ENCODE measurements at places on chromosomes 13 and 19.

- DNase-seq: no peak
Measured at GRCh38 chr19:44752123-44752815, 3.8 kb downstream of the BCL3 start.

DNA sequence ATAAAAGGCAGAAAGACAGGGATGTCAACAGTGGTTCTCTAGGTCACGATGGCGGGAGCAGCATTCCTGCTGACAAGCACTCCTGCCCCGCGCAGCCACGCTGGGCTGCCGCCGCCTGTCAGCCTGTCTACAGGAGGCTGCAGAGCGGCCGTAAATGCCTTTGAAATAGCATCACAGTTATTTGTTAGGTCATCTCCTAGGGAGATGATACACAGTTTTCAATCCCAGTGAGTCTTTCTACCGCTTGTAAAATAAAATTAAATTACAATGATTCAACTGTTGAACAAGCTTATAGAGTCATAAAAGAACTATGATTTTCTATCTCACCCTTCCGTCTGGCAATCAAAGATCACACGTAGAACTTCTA lies 7.3 kb upstream of the SLC7A9 start:
- DNase-seq: no peak

DNA sequence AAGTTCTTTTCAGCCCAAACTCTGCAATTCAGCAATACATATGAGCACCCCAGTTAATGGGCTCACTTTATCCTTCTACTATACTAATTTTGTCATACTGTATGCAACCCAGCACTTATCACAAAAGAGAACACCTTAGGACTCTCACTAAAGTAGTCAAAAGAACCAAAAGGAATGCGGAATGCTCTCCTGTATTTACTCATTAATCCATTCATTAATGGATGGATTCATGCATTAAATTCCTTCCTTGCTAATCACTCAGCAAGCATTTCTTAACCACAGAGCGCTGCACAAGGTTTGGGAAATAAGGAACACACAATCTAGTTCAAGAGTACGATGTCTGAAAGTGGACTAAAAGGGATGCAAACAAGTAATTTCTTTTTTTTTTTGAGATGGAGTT lies 12.8 kb upstream of the DOCK9 start:
- DNase-seq: no peak

DNA sequence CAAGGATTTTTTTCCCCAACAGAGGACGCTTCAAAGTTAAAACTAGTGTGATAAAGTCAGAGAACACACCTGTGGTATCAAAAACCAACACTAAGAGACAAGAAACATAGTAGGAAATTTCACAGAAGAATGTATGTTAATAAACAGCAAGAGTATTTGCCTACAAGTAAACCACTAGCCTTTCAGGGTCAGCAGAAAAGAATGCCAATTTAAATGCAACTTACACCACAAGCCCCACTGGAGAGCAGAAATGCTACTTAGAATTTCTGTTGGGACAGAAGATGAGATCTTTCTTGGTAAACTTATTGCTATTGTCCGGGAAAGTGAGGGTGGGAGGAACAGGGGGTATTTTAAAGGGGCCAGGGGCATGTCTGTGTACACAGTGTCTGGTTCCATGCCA lies 68.6 kb downstream of the STK24 start:
- DNase-seq: peak; percentile 41

- DNase-seq: no peak
Measured at GRCh38 chr13:114148521-114148855, 16.1 kb upstream of the RASA3 start.

DNA sequence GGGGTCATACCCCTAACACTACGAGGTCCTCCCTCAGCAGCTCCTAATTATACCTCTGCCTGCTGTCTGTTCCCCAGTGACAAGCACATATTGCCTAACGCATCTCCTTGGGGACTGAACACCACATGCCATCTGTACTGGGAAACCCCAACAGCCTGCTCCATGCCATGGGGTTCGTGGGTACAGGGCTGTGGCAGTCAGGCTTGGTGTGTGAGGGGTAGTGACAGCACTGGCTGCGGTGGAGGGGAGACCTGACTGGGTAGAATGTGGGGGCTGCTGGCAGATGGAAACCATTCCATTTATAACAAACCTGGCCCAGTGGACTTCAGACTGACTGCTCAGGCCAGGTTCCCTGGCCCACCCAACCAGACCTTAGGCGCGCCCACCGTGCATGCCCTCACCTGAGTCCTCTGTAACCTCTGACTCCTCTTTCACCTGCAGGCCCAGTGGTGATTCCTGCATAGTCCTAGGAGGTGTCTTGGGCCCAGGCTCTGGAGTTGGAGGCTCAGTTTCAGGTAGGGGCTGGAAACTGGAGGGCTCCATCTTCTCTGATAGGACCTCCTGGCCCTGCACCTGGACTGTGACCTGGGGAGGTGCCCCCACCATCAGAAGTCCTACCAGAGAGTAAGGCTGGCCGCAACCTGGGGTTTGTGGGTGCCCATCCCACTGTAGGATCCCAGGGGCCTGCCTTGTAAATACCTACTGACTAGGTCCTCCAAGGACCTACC lies 3.0 kb downstream of the MZF1 start:
- DNase-seq: no peak

DNA sequence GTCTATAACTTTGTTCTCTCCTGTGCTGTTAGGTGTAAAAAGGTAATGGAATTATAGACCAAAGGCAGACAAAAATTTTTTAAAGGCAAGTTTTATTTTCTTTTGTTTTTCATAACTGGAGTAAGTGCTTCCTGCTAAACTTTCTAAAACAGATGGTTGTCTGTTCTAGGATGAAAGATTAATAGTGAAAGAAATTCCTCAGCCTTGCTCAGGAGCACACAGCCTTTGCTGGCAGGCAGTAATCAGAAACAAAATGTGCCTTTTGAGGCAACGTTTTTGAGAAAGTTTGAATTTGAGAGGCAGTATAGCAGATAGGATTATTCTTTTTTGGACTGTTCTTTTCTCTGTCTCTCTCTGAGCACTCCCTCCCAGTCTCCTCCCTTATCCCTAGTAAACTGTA lies 2749.5 kb downstream of the PCDH9 start:
- peak; percentile 5 for DNase-seq

DNA sequence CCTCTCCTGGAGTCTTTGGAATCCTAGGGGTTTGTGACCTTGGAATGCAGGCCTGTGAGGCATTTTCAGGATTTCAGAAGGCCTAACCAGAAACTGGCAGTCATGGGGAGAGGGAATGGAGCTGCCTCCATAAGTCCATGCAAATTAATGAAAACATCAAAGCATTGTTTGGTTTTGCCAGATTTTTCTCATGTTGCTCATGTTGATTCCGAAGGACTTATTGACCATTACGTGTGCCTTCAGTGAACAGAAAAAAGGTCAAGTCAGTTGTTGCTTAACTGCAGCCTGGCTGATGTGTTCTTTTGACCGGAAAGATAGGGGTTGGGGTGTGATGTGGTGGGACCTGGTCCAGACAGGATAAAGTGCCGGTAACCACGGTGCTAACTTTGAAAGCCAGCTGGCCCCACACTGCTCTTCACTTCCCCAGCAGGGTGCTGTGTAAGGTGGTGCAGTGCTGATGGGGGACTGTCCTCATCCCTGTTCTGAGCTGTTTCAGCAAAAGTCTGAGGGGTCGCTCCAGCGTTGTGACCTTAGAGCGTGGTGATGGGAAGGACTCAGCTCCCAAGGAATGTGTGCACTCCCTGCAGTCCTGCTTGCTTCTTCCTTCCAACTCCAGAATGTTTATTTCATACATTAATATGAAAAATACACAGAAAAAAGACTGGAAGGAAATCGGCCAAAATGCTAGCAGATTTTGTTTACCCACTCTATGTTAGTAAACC lies 3.5 kb downstream of the RNF113B start:
- peak; percentile 77 for DNase-seq

DNA sequence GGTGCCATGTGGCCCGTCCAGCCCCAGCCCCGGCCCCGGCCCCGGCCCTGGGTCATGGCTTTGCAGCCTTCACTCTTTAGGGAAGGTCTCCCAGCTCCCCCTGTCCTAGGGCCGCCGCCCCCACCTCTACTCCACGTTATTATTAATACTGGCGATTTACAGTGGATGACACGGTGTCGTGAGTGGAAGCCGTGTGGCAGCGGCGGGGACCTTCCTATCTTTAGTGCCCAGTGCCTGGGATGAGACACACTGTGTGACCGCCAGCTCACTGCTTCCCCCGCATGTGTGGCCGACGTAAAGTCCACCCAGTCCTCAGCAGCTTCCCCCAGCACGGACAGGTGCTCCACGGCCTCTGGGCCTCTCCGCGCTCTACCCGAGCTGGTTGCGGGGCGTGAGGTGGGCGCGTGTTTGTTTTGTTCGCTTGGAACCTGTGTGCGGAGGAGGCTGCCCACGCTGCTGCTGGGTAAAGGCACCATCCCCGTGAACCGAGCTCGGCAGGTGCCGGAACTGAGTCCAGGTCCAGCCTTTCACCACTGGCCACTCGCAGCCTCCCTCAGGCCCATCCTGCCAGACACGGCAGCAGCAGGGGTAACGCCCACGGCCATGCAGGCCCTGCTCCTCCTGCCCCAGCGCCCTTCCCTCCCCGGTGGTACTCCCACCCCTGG lies 70.9 kb upstream of the MCF2L start:
- DNase-seq: no peak

DNA sequence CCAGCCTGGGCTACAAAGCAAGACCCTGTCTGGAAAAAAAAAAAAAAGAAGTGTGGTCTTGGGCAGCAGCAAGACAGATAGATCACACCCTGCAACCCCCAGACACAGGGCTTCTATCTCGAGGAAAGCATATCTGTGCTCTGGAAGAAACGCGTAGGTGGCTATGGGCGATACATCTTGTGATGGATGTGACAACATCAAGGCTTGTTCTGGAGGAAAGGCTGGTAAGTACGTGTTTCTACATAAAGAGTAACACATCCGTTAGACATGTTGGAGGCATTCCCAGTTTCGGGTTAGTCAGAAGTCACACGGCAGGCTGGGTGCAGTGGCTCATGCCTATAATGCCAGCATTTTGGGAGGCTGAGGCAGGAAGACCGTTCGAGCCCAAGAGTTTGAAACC lies 6.6 kb upstream of the DHDH start:
- DNase-seq: peak; percentile 85

- DNase-seq: no peak
Measured at GRCh38 chr13:27601803-27602202, 18.5 kb downstream of the LNX2 start.

GRCh38 chr19:29680447-29680846 lies 15.2 kb downstream of the PLEKHF1 start:
- no peak for DNase-seq
